Nephron progenitor cell (in vitro differentiated cells): ENCODE measurements at places on chromosomes 1 and 21.

DNA sequence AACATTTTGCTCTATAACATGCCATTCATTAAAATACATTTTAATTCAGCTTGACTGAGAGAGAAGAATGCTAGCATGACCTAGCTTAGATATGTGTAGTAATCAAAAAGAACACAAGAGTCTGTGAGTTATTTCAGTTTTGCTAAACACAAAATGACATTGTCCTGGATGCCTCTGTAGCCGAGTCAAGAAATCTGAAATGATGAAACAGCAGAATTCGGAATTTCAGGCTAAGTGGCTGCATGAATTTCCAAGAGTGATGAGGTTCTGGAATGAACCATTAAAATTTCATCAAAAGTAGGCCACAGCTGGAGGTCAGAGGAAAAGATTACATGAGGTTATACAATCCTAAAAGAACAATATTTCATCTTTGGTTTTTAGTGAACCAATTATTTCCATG is 79.1 kb upstream of the CXADR start:
- DNase-seq = no peak

DNA sequence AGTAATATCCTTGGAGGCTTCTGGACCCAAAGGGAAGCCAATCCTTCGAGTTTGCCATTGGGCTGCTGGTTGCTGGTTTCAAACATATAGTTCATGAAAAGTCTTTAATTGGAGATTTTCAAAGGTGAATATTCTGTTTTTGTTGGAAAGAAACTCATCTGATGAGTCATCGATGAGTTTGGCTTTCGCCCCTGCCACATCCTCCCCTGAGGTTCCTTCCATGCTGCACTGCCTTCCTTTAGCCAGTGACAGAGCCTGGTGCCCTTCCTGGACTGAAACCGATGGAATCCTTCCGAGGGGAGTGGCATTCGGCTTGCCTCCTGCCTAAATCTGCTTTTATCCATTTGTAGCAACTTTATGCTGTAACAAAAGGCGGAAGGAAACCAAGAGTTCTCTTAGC is 550.0 kb downstream of the KIF26B start:
- no peak for DNase-seq

DNA sequence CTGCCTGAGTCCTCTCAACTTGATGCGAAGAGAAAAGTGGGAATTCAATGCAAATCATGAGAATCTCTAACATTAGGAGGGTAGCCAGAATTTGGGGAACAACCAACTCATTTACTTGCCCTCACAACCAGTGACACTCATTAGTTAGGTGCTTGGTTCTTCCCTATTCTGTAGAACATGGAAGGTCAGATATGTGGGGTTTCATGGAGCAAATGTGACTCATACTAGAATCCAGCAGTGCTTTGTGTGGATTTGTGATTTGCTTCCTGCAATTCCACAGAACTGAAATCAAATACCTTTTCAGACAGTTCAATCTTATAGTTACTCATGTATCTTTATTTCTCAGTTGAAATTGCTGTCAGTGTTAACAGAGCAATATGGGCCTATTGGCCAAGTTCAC is 6.9 kb upstream of the ETV3 start:
- no peak for DNase-seq

GRCh38 chr1:75132242-75132811 is 1.9 kb upstream of the LHX8 start:
- no peak for DNase-seq

- DNase-seq = peak; percentile 96
These were observed 149.0 kb downstream of the IGSF21 start for GRCh38 chr1:18256282-18257235.

- no peak for DNase-seq
These were observed 301 bp upstream of the NUDT17 start for GRCh38 chr1:145845144-145845513.

GRCh38 chr1:1220197-1220596 is 6.2 kb upstream of the TNFRSF4 start:
- no peak for DNase-seq

GRCh38 chr1:100006688-100007087 is 36.9 kb downstream of the SLC35A3 start:
- no peak for DNase-seq

DNA sequence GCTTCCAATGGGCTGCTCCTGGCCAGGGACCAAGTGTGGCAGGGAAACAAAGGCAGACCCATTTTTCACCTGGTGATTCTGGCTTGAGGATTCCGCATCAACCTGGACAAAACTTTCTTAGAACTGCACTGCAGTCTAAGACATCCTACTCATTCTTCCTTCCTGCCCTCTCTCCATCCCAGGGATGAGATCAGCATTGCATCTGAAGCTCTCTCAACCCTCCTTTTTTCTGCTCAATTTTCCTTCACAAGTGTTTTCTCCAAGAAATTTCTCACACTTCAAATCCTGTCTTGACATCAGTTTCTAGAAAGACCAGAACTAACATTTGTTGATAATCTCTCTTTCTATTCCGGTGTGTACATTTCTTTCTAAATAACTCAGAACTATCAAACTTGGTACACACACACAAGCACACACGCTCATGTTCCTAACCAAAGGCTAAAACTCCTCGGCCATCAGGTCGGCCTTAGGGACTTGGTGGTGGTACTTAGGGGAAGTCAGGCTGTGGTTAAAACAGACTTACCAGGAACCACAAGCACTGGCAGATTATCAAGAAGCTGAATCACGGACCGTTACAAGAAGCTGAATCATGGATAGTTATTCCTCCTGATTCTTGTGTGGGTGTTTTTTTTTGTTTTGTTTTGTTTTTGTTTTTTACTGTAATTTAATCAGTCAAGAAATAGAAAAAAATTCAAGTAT is 21.0 kb upstream of the CXADR start:
- DNase-seq = no peak

DNA sequence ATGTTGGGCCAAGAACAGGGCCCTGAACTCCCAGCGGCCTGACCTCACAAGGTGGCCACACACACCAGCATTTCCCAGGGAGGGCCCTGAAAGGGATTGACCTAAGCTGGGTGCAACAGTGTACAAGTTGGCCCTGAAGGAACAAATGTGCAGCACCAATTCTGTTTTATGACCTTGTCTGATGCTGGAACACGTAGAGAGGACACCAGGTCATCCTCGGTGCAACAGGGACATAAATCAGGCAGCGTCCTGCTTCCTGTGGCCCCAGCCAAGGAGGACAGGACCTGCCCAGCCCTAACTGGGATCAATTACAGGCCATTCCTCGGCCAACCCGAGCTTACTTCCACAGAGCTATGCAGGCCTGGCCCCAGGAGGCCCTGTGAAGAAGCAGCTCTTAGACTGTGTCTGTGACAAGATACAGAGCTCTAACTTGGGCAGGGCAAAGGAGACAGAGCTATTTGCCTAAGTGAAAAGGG is 12.8 kb upstream of the PHC2 start:
- peak; percentile 82 for DNase-seq

GRCh38 chr1:3290915-3291314 is 163.6 kb upstream of the ARHGEF16 start:
- DNase-seq = no peak

- no peak for DNase-seq
These were observed 480.4 kb upstream of the CAMK1G start for GRCh38 chr1:209103092-209103491.

DNA sequence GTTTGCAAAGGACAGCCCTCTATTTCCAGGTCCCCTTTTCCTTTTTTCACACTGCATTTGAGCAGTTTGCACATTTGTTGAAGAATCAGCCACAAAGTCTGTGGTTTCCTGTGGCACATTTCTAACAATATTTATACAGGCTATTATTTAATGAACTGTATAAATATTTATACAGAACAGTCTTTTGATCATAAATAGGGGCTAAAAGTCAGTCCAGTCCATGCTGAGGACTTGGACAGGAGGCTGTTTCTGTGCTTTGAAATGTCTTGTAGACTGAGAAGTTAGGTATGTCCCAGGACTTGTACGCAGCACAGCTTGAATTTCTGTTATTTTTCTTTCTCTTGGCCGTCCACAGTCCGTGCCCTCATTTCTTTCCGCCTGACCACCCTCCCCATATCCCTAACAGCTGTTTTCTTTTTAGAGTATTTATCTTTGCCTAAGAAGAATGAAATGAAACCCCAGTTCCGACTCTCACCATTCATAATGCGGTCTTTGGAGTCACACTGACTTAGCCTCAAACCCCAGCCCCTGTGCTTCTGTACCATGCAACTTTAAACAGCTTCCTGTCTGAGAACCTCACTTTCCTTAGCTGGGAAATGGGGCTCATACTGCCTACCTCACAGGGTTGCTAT is 19.7 kb downstream of the FGGY start:
- no peak for DNase-seq

DNA sequence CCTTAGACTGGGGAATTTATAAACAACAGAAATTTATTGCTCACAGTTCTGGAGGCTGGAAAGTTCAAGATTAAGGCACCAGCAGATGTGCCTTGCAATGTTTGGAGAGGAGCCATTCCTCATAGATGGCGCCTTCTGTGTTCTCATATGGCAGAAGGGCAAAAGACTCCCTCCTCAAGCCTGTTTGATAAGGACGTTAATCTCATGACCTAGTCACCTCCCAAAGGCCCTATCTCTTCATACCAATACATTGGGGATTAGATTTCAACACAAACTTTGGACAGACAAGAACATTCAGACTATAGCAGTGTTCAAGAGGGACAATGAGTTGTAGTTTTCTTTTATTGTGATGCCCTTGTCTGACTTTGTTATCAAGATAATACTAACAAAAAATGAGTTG is 34.3 kb downstream of the PSMG1 start:
- DNase-seq = no peak

GRCh38 chr21:25457411-25457810 is 149.9 kb downstream of the MRPL39 start:
- no peak for DNase-seq

DNA sequence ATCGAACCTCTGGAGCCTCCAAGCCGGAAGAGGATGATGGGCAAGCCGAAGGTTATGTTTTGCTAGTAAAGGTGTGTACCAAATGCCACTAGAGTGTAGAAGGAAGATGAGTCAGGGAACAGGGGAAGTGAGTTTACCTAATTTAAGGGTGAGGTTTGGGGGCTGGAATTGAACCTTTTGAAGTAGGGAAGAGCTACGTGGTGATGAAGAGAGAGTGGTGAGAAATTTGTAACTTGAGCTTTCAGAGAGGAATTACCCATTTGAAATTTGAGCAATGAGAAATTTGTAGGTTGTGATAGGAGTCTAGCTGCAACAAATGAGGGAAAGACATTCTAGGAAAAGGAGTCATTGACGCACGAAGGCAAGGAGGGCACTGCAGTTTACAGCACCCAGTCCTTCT is 70.0 kb upstream of the TENT5C start:
- DNase-seq = no peak

DNA sequence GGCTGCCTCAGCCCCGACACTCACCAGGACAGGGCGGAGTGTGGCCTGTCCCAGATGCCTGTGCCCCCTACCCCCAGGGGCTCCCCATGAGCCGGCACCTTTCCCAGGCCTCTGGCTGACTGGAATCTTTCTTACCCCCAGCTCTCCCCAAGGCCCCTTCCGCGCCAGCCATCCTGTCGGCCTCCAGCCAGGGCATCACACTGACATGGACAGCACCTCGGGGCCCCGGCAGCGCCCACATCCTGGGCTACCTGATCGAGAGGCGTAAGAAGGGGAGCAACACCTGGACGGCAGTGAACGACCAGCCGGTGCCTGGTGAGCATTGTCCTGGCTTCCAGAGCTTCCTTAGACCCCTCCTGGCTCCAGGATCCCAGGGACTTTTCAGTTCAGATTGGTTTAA is 26.5 kb downstream of the IGFN1 start:
- no peak for DNase-seq
